ENCODE measurements at places on chromosomes 6 and 20. TPM values are rescaled to one million over a fixed set of nuclear protein-coding genes. Genes with fewer than 3 reads are reported as not detected.

DNA sequence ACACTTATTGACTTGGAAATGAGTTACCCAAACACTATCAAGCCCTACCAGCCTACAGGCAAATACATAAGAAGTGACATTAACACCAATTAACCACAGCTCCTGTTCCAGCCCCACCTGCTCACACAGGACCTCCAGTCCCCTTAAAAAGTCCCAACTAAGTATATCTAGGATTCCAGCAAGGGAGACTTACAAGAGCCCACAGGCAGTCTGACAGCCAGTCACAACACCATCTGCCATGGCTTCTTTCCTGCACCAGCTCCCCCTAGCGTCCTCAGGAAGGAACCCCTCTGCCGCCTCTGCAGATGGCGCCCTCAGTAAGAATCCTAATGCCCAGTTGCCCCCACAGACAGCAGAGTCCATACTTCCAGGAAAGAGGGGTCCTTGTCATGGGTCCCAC lies 122.1 kb downstream of the HIVEP2 start:
- H3K27me3 ChIP-seq = no peaks in the 10 kb centered on the region
- H3K27ac ChIP-seq = peak overlapping the region; percentile 65
- peaks cover 18% of the 10 kb centered on the region for H3K36me3 ChIP-seq
- peaks cover 53% of the 10 kb centered on the region for H3K4me1 ChIP-seq

DNA sequence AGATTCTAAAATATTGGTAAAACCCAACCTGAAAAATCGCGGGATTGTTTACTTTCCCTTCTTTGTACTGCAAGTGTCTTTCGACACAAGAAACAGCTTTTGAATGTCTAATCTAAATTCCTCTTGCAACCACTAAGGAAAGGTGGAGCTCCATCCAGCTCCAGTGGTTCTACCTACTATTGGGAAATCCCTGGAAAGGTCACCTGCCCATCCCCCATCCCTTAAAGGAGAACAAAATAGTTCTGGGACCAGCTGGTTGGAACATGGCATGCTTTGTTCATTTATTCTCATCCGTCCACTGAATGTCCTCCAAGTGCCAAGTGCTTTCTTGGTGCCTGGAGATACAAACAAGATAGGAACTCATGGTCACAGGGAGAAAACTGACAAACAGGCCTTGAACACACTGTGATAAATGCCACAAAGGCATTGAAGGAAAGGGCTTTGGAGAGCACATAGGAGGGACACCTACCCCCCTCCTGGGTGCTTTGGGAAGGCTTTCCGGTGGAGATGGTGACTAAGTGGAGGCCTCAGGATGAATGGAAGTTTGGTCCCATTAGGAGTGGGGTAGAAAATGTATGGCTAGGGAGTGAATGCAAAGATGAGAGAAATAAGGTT lies 2.3 kb upstream of the CITED2 start:
- no peaks in the 10 kb centered on the region for H3K27me3 ChIP-seq
- DNase-seq = no peak
- peaks cover 26% of the 10 kb centered on the region for H3K4me1 ChIP-seq
- H3K27ac ChIP-seq = peak overlapping the region; percentile 99
- H3K4me3 ChIP-seq = peak overlapping the region; percentile 93

GRCh38 chr6:142945446-142946180 lies 637 bp upstream of the HIVEP2 start:
- DNase-seq = peak; percentile 51
- H3K4me3 ChIP-seq = peak overlapping the region; percentile 98
- no peaks in the 10 kb centered on the region for H3K27me3 ChIP-seq
- H3K36me3 ChIP-seq = no peaks in the 10 kb centered on the region
- H3K27ac ChIP-seq = peak overlapping the region; percentile 94

GRCh38 chr20:62748311-62748710 lies 39.7 kb downstream of the NTSR1 start:
- no peak overlapping the region for H3K4me3 ChIP-seq
- peaks cover 25% of the 10 kb centered on the region for H3K4me1 ChIP-seq
- peaks cover 24% of the 10 kb centered on the region for H3K27me3 ChIP-seq
- no peaks in the 10 kb centered on the region for H3K36me3 ChIP-seq
- no peak for DNase-seq
- no peak overlapping the region for H3K27ac ChIP-seq

- H3K4me3 ChIP-seq = no peak overlapping the region
- peaks cover 7% of the 10 kb centered on the region for H3K36me3 ChIP-seq
- peaks cover 66% of the 10 kb centered on the region for H3K4me1 ChIP-seq
These were observed 34.2 kb downstream of the PIM1 start for GRCh38 chr6:37204014-37204751.

DNA sequence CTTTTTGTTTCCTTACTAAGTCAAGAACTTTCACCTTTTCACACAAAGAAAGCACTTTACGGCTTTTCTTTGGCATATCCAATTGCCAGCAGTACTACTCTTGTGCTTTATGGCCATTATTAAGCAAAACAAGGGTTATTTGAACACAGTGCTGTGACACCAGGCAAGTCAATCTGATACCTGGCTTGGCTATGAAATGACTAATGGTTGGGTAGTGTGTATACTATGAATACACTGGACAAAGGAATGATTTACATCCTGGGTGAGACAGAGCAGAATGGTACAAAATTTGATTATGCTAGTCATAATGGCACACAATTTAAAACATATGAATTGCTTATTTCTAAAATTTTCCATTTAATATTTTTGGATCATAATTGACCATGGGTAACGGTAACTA lies 22.1 kb upstream of the ADGRF1 start:
- no peak overlapping the region for H3K27ac ChIP-seq
- no peak overlapping the region for H3K4me3 ChIP-seq
- no peaks in the 10 kb centered on the region for H3K36me3 ChIP-seq
- no peak for DNase-seq
- no peaks in the 10 kb centered on the region for H3K4me1 ChIP-seq
- H3K27me3 ChIP-seq = peaks cover 6% of the 10 kb centered on the region

- peak; percentile 41 for DNase-seq
- H3K36me3 ChIP-seq = no peaks in the 10 kb centered on the region
- no peak overlapping the region for H3K27ac ChIP-seq
- no peaks in the 10 kb centered on the region for H3K4me1 ChIP-seq
These were observed 46.8 kb downstream of the CD24 start for GRCh38 chr6:106927531-106928398.

GRCh38 chr6:151180330-151181048 lies 59.3 kb upstream of the AKAP12 start:
- no peaks in the 10 kb centered on the region for H3K4me1 ChIP-seq
- DNase-seq = no peak
- H3K36me3 ChIP-seq = no peaks in the 10 kb centered on the region
- H3K4me3 ChIP-seq = no peak overlapping the region
- H3K27ac ChIP-seq = no peak overlapping the region
- peaks cover 6% of the 10 kb centered on the region for H3K27me3 ChIP-seq

DNA sequence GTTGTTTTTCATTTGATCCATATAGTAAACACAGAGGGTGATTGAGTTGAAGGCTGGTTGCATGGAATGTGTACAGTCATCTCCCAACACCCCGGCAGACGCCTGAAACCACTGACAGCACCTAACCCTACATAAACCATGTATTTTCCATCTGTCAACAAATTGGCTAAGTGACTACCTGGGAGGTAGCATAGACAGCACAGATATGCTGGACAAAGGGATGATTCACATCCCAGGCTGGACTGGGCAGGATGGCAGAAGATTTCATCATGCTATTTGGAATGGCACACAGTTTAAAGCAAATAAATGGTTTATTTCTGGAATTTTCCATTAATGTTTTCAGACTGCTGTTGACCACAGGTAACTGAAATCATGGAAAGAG lies 4.4 kb upstream of the VIP start:
- no peaks in the 10 kb centered on the region for H3K27me3 ChIP-seq
- no peak for DNase-seq
- no peaks in the 10 kb centered on the region for H3K36me3 ChIP-seq

GRCh38 chr20:45138561-45139300 lies 14.5 kb upstream of the WFDC12 start:
- no peaks in the 10 kb centered on the region for H3K36me3 ChIP-seq
- no peaks in the 10 kb centered on the region for H3K4me1 ChIP-seq
- DNase-seq = peak; percentile 67
- H3K4me3 ChIP-seq = no peak overlapping the region

DNA sequence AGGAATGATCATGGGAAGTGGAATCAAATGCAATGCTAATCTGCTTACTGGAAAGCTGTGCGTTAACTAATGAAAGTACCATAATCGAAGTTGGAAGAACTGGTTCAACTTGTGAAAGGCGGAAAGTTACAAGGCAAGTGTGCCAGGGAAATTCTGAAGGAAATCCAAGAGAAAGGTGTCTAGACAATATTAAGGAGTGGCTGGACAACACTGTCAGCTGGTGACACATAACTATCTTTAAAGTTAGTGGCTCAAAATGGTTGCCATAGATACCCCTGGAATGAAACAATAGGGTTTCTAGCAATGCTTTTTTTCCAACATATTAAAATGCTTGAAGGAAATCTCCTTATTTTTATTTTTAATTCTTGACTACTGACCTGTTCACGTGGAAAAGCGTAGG lies 90.4 kb downstream of the BMP2 start:
- no peaks in the 10 kb centered on the region for H3K36me3 ChIP-seq
- DNase-seq = no peak
- no peaks in the 10 kb centered on the region for H3K27me3 ChIP-seq

DNA sequence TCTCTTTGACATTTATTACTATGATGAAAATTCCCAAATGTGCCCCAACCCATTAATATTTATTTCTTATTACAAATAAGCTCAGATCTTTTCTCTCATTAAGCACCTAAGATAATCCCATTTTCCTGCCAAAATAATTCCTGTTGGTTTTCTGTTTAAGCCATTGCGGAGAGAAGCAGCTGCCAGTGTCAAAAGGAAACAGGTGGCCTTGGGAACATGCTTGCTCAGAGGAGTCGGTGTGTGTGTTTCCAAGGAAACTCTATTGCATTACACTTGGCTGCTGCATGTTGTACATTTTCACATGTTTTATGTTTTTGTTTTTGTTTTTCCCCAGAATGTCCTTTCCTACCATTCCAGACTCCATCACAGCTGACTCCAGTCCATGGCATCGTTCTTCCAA lies 56.4 kb downstream of the CD24 start:
- H3K4me1 ChIP-seq = no peaks in the 10 kb centered on the region
- no peak for DNase-seq
- no peak overlapping the region for H3K4me3 ChIP-seq
- peaks cover 2% of the 10 kb centered on the region for H3K27me3 ChIP-seq
- H3K27ac ChIP-seq = no peak overlapping the region
- no peaks in the 10 kb centered on the region for H3K36me3 ChIP-seq

DNA sequence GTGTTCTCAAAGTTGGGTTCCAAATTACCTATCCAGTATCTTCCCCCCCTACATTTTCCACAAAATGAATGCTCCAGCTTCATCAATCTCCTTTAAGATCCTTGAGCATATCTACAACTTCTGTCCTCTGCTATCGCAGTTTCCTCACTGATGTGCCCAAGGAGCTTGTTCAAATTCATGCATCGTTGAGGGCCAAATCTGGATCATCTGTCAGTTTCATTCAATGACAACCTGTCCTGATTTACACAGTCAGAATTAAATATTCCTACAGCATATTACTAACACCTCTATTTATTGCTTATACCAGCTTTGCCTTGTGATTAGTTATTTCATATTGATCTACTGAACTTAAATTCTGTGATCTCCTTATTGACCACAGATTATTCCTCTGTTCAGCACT lies 68.7 kb downstream of the GRM1 start:
- H3K4me1 ChIP-seq = no peaks in the 10 kb centered on the region
- no peak overlapping the region for H3K4me3 ChIP-seq
- H3K27ac ChIP-seq = no peak overlapping the region
- H3K36me3 ChIP-seq = no peaks in the 10 kb centered on the region
- peaks cover 4% of the 10 kb centered on the region for H3K27me3 ChIP-seq

GRCh38 chr6:130903007-130903406 lies 75.8 kb downstream of the SMLR1 start:
- H3K4me3 ChIP-seq = no peak overlapping the region

- DNase-seq = no peak
- no peak overlapping the region for H3K4me3 ChIP-seq
- peaks cover 2% of the 10 kb centered on the region for H3K4me1 ChIP-seq
- no peaks in the 10 kb centered on the region for H3K36me3 ChIP-seq
- H3K27me3 ChIP-seq = no peaks in the 10 kb centered on the region
- no peak overlapping the region for H3K27ac ChIP-seq
These were observed 189.6 kb downstream of the MAFB start for GRCh38 chr20:40499391-40499790.

- no peaks in the 10 kb centered on the region for H3K27me3 ChIP-seq
- no peak for DNase-seq
- no peak overlapping the region for H3K27ac ChIP-seq
- peaks cover 4% of the 10 kb centered on the region for H3K36me3 ChIP-seq
- H3K4me3 ChIP-seq = no peak overlapping the region
These were observed 122.1 kb downstream of the LRRC1 start for GRCh38 chr6:53916804-53917463.

- no peaks in the 10 kb centered on the region for H3K27me3 ChIP-seq
- H3K36me3 ChIP-seq = peaks cover 33% of the 10 kb centered on the region
- peak; percentile 33 for DNase-seq
- peaks cover 86% of the 10 kb centered on the region for H3K4me1 ChIP-seq
These were observed 58.4 kb downstream of the HIVEP2 start for GRCh38 chr6:142886431-142887170.

DNA sequence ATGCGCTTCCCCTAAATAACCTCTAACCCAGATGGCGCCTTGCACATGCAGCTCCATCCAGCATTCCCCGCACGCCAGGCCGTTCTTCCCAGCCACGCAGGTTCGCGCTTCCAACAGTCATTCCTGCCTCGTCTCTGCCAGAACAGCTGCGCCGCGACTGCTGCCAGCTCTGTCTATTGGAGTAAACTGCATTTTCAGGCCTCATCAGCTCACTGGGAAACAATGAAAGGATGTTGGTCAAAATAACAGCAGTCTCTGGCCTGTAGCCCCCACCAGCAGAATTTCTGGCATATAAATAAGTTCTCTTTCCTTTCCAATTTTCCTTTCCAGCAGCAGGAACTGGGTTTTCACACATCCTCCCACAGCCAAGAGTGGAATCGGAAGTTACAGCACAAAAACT lies 14.6 kb downstream of the NRSN1 start:
- H3K27ac ChIP-seq = no peak overlapping the region
- no peak for DNase-seq
- H3K36me3 ChIP-seq = no peaks in the 10 kb centered on the region
- H3K4me3 ChIP-seq = no peak overlapping the region
- H3K27me3 ChIP-seq = no peaks in the 10 kb centered on the region

DNA sequence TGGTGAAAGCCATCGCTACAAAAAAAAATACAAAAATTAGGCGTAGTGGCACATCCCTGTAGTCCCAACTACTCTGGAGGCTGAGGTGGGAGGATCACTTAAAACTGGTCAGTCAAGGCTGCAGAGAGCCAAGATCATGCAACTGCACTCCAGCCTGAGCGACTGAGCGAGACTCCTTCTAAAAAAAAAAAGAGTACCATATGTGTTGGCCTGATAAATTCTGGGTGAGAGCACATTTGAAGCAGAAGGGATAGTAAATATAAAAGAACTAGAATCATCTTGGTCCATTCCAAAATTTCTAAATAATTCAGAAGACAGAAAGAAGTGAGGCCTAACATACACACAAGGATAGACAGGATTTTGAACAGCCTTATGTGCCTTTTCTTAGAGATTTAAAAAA lies 2.2 kb downstream of the IBTK start:
- H3K36me3 ChIP-seq = peaks cover 30% of the 10 kb centered on the region
- no peaks in the 10 kb centered on the region for H3K27me3 ChIP-seq
- DNase-seq = no peak
- peak overlapping the region; percentile 63 for H3K4me3 ChIP-seq

- DNase-seq = peak; percentile 26
These were observed 744 bp downstream of the STAU1 start for GRCh38 chr20:49187330-49187850.

The IL17F gene
- 9.1 TPM for total RNA-seq

The ADGRF4 gene
- not detected for total RNA-seq

The CST2 gene
- not detected for total RNA-seq

The TSPYL4 gene
- 17.0 TPM for total RNA-seq

The SLC35D3 gene
- not detected for total RNA-seq
